HCT116 (cell line): ENCODE measurements at places on chromosomes 12 and 14. TPM values are rescaled to one million over a fixed set of nuclear protein-coding genes. Genes with fewer than 3 reads are reported as not detected.

GRCh38 chr14:50947446-50947845 lies 3.2 kb upstream of the PYGL start:
- no peak for DNase-seq
- no peak overlapping the region for H3K4me3 ChIP-seq
- H3K4me1 ChIP-seq: peaks cover 12% of the 10 kb centered on the region
- H3K36me3 ChIP-seq: no peaks in the 10 kb centered on the region; the same call in 1 of the 2 replicates

GRCh38 chr12:89230376-89231315 lies 121.7 kb downstream of the DUSP6 start:
- H3K36me3 ChIP-seq: no peaks in the 10 kb centered on the region
- H3K27me3 ChIP-seq: no peaks in the 10 kb centered on the region
- H3K27ac ChIP-seq: no peak overlapping the region
- DNase-seq: no peak

The ITGA7 gene
- total RNA-seq: 17.8 TPM

DNA sequence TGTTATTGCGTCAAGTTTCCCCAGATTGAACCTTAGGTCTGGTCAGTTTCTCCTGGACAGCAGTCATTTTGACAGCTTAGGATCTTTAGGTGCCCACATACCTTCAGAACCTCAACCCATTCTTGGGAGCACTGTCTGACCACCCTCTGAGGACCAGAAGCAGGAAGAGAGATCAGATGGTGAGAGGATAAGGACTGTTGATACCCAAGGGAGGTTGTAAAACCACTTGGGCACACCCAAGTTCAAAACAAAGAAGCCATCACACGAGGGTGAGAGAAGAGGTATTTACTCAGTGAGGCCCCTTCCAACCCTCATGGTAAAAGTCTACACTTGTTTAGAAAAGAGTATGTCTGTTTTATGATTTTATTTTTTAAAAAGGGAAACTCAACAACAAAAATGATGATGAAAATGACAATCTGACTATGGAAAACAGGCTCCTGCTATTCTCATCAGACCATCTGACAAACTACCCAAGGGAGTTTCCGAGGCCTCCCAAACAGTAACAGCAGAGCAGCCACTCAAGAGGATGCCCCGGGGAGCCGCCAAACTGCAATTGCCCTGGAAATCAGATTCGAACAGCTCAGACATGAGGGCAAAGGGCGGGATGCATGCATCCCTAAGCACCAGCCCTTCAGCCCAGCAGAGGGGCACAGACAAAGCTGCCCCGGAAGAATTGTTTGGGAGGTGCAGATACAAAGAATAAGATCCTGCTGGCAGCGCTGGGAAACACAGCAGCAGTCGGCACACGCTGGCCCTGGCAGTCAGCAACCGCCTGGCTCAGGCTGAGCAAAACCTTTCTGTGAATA lies 162.6 kb upstream of the PLEKHG7 start:
- no peak for DNase-seq
- peaks cover 25% of the 10 kb centered on the region for H3K4me1 ChIP-seq
- H3K36me3 ChIP-seq: no peaks in the 10 kb centered on the region
- no peak overlapping the region for H3K27ac ChIP-seq

DNA sequence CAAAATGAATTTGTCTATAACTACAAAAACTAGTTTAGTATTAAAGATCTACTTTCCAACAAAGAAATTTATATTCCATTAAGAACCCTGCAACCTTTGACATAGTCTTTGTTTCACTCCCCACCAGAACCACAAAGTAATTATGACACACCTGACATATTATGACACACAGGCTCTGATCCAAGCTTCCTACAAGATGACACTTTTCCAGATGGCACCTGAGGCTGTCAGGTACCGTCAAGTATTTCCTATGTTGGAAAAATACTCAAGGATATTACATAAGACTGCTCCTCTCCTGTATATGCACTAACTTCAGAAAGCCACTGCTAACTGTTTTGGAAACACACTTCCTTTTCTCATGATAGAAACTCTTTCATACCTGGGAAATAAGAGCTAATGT lies 38.9 kb downstream of the STXBP6 start:
- no peaks in the 10 kb centered on the region for H3K36me3 ChIP-seq
- DNase-seq: no peak
- no peak overlapping the region for H3K27ac ChIP-seq
- no peaks in the 10 kb centered on the region for H3K27me3 ChIP-seq

- H3K4me1 ChIP-seq: peaks cover 47% of the 10 kb centered on the region
- H3K27ac ChIP-seq: no peak overlapping the region
- H3K36me3 ChIP-seq: no peaks in the 10 kb centered on the region
- DNase-seq: no peak
- no peak overlapping the region for H3K4me3 ChIP-seq
- H3K27me3 ChIP-seq: no peaks in the 10 kb centered on the region
Observed at GRCh38 chr14:95485222-95485819, 31.1 kb downstream of the SYNE3 start.

DNA sequence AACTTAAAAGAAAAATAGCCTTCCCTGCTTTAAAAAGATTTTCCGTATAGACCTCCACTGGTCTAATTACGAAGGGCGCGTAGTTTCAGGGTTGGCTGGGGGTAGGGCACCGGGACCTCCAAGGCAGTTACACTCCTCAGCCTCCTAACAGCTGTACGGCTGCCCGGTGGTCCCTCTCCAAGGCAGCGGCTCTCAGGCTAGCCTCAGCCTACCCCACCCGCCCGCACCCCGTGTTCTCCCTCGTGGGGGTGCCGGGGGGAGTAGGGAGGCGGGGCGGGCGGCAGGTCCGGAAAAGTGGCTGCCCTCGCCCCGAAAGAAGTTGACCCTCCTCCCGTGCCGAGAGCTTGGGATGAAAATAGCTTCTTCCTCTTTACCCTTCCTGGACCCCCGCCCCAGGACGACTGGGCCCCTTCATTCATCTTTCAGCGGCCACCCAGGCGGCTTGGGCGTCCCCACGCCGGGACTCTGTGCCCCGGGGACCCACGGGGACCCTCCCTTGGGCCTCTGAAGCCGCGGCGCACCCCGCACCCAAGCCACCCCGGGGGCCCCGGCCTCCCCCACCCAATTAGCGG lies 991 bp upstream of the RCOR1 start:
- peaks cover 43% of the 10 kb centered on the region for H3K4me1 ChIP-seq
- DNase-seq: no peak
- H3K4me3 ChIP-seq: peak overlapping the region; percentile 80
- no peaks in the 10 kb centered on the region for H3K27me3 ChIP-seq

The DEPDC4 gene
- 3.4 TPM for total RNA-seq

The BCL11B gene
- total RNA-seq: 1.1 TPM

DNA sequence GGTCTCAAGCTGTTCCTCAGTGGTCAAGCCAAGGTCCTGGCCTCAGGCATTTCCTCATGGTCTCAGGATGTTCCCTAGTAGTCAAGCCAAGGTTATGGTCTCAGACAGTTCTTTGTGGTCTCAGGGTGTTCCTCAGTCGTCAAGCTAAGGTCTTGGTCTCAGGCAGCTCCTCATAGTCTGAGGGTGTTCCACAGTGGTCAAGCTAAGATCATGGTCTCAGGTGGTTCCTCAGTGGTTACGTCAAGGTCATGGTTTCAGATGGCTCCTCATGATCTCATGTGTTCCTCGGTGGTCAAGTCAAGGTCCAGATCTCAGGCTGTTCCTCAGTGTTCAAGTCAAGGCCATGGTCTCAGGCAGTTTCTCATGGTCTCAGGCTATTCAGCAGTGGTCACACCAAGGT lies 540.1 kb downstream of the VRK1 start:
- no peak overlapping the region for H3K27ac ChIP-seq
- H3K27me3 ChIP-seq: peaks cover 7% of the 10 kb centered on the region; the same call in 1 of the 2 replicates
- H3K4me3 ChIP-seq: no peak overlapping the region
- DNase-seq: no peak

DNA sequence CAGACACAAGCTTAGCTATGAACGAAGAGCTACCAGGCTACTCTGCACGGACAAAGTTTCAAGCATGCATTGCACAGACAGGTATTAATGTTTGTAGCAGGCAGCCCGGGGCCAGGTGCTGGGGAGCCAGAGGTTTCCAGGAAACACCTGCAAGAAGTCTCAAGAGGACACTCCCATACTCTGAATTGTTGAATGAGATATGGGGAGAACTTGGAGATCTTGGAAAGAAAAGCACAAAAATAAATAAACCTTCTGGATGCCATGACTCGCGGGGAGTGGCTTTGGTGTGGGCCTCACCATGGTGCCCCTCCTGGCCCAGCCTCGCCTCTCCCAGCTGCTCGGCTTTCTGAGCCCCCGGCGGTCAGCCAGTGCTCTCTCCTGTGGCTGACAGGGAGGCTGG lies 186.8 kb downstream of the TTC7B start:
- peaks cover 11% of the 10 kb centered on the region for H3K4me1 ChIP-seq
- H3K27ac ChIP-seq: no peak overlapping the region
- no peak overlapping the region for H3K4me3 ChIP-seq
- H3K27me3 ChIP-seq: no peaks in the 10 kb centered on the region

The RESF1 gene
- total RNA-seq: 64.7 TPM

DNA sequence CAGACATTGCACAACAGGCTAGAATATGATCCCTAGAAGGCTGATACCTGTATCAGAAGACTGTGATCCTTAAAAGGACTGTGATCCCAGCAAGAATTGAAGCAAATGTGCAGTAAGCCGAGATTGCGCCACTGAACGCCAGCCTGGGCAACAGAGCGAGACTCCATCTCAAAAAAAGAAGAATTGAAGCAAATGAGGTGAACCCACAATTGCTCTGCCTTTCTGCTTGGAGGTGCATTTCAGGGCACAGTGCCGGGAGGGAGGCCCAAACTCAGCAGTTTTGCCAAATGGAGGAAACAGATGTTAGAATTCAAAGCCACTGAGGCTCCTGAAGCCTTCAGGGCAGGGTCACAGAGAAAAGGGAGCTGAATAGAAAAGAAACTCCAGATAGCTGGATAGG lies 61.1 kb upstream of the COCH start:
- H3K36me3 ChIP-seq: no peaks in the 10 kb centered on the region
- H3K4me3 ChIP-seq: no peak overlapping the region
- H3K27me3 ChIP-seq: no peaks in the 10 kb centered on the region
- no peak overlapping the region for H3K27ac ChIP-seq
- no peak for DNase-seq

DNA sequence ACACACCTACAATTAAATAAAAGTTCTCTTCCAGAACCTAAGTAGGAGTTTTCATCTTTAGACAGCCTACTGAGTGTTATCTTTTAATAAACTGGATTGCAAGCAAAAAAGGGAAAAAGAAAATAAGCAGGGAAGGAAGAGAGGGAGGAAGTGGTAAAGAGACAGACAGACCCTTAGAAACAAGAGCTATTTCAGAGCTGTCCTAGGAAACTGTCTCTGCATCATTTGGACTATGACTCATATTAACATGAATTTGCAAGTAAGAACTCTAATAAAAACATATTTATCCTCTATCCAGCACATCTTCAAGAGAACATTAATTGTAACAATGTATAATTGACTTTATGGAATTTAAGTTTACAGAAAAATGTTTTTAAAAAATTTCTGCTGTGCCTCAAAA lies 438.8 kb upstream of the USP15 start:
- H3K4me3 ChIP-seq: no peak overlapping the region
- H3K27me3 ChIP-seq: no peaks in the 10 kb centered on the region
- no peaks in the 10 kb centered on the region for H3K36me3 ChIP-seq
- DNase-seq: no peak
- H3K4me1 ChIP-seq: no peaks in the 10 kb centered on the region
